SK-N-DZ (cell line): ENCODE measurements at places on chromosomes 7 and 10.

GRCh38 chr10:99944860-99945259, 64.9 kb downstream of the DNMBP start:
- DNase-seq, result no peak

GRCh38 chr10:100729862-100730724, 15.3 kb upstream of the PAX2 start:
- no peak for DNase-seq

- DNase-seq, result no peak
Measured at GRCh38 chr7:106588422-106589197, 72.3 kb downstream of the CCDC71L start.

GRCh38 chr7:158282461-158283001, 305.1 kb downstream of the PTPRN2 start:
- DNase-seq, result no peak

- no peak for DNase-seq
Measured at GRCh38 chr7:76286842-76287403, 15.6 kb upstream of the HSPB1 start.

- no peak for DNase-seq
Measured at GRCh38 chr7:44046321-44047061, 2.0 kb downstream of the DBNL start.

DNA sequence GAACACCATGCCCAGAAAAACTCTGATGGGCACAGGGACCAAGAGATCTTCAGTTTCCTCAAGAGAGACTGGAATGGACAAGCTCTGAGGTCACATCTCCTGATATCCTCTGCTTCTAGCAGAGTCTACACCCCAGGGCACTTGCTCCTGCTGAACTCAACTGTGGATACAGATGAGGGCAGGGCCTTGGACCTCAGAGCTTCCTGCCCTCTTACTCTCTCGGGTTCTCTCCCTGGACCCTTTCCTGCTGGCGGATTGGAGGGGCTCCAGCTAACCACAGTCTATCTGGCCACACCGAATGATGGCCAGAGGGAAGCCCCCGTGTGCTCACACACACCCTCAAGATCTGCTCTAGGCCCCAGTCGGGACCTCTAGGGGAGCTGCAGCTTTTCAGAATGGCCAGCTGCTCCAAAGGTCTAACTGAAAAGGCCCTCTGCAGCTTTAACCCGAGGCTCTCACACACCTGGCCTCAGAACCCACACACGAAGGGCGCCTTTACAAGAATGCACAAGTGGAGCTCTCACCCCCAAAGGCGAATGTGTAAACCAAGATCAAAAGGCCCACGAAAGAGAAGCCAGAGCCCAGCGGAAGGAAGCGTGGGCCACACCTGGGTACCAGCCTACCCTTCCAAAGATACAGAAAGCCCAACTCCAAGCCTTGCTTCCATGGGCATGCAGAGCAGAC, 65.5 kb downstream of the FAM53B start:
- no peak for DNase-seq

DNA sequence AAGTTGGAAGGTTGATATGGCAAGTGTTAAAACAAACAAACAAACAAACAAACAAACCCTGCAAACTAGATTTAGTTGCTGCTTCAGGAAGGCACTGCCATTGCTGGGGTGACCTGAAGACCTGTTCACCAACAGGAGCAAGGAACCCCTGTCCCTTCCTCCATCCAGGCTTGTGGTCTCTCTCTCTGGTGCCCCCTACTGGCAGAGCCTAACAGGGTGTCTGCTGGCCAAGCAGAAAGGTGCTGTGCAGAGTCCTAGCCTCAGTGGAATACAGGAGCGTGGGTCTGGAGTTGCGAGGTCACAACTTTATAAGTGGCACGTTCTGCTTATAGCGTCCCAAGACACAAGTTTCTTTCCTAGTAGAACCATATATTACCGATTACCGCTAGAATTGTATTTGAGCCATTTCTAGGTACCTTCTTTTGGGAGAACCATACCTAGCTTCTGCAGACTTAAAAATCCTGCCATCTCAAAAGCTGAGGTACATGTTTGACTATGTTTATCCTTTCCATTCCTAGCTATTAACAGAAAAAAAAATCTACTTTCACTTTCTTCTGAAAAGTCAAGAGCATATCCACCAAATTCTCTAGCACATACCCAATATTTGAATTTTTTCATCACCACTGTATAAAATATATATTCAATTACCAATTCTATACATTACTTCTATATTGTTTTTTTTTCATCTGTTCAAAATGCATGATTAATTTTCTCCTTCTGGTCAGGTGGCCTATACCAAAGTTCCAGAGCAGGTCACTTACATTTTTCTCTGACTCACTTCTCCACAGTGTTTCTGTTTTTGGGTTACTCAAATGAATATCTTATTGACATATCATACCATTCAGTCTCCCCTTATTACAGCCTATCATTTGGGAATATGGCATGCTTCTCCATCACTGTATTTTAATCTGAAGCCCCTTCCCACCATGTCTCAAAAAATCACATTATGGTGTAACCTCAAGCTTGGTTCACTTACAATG, 29.1 kb upstream of the CALD1 start:
- DNase-seq, result peak; percentile 19

- DNase-seq, result no peak
Measured at GRCh38 chr7:82359426-82359825, 84.2 kb downstream of the CACNA2D1 start.
